ENCODE measurements at places on chromosomes 6 and 20.

- DNase-seq = no peak
These were observed 18.9 kb upstream of the KIF25 start for GRCh38 chr6:167978607-167979006.

DNA sequence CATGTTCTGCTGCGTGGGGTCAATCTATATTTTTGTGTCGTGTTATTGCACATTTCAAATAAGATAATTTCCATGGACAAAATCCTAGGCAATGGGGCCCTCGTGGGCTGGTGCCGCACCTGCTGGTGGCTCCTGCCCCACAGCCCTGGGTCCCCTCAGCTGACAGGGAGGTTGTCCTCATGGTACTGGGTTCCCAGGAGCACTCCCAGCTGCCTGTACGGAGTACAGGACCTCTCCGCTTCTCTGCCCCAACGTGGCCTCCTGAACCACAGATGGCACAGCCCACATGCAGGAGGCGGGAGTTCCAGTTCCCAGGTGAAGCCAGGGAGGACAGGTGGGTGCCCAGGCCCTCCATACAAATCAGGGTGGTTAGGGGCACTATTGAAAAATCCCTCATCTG lies 243.5 kb downstream of the SMOC2 start:
- no peak for DNase-seq

GRCh38 chr20:40471261-40471629 lies 217.8 kb downstream of the MAFB start:
- DNase-seq = no peak

DNA sequence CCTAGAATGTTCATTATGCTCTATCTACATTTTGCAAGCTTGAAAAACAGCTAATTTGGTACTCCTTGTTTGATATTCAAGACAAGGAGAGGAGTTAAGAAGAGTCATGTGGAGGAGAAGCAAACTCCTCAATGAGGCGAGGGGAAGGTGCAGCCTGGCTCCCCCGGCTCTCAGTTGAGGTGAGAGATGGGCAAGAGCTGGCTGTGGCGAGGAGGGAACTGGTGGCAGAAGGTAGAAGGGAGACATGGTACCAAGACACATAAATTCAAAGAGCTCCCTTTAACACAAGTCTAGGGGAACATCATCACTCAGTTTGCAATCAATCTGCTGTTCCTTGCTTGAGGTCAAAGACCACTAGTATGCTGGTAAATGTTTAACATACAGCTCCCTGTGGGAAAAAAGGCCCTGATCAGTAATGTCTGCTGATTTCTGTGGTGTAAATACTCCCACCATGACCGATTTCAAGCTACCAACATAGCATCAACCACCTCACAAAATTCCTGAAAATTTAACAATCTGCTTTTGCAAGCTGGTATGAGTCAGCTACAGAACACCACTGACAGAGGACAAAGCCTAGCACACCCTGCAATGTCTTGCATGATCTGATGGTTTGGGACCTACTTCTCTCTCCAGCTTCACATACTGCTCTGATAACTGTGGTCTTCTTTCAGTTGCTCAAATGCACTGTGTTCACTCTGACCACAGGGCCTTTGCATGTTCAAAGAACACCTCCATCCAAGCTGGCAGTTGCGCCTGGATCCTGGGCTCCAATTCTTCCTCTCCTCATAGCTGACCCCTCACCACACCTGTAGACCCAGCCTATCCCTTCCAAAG lies 516.3 kb upstream of the CHD6 start:
- DNase-seq = no peak

- peak; percentile 32 for DNase-seq
These were observed 988 bp downstream of the ECHDC1 start for GRCh38 chr6:127342296-127342945.

DNA sequence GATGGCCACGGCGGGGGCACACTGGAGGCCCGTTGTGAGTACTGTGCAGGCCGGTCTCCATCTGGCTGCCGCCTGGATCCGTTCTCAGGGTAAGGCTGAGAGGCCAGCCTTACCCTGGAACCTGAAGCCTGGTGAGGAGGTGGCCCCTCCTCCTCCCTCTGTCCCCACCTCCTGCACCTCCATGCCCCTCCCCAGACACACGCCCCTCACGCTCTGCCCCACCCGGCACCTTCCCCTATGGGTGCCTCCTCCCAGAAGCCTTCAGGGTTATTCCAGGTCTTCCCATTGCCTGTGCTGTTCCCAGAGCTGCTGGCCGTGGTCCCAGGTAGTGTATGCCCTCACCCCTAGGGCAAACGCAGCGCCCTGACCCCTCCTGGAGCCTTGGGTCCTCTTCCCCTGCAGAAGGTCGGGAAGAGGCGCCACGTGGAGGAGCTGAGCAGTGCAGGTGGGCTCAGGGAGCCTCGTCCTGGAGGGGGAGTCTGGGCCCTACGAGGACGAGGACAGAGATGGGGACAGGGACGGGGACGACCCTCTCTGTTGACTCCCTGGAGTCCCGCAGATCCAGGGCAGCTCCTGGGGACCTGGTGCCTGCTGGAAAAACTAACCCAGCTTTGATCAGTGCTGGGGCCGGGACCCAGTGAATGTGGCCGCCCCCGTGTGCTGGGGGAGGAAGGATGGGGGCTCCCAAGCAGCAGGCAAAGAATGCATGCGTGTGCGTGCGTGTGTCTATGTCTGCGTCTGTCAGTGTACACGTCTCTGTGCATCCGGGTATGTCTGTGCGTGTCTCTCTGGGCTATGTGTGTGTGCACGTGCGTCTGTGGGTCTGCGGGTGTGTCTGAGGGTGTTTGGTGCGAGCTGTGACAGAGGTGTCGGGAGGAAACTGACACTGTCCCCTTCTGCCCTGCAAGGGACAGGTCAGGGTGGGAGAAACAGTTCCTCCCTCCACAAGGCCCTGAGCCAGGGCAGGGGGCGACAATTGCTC lies 8.2 kb upstream of the HRH3 start:
- DNase-seq = no peak

DNA sequence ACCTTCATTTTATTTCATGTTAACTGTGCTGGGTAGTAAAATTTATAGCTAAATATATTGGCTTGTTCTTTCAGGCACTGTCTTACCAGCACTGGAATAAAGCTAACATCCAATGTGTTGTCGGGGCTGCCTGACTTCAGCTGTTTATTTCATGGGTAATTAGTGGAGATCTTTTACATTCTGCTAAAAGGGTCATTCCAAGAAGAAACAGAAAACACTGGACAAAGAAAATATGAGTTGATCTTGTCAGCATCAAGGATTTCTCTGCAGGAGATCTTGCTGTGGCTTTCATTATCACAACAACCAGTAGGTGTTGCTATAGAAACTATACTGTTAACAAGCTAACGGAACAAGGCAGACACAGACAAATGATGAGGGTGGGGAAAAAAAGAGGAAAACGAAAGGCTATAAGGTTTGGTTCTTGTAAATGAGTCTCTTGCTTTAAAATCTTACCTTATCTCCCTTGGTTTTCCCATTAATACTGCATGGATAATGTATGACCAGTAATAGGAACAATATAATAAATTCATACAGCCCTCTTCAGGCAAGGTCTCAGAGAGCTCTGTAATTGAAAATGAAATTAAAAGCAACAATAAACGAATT lies 206.8 kb downstream of the SIM1 start:
- DNase-seq = peak; percentile 82

DNA sequence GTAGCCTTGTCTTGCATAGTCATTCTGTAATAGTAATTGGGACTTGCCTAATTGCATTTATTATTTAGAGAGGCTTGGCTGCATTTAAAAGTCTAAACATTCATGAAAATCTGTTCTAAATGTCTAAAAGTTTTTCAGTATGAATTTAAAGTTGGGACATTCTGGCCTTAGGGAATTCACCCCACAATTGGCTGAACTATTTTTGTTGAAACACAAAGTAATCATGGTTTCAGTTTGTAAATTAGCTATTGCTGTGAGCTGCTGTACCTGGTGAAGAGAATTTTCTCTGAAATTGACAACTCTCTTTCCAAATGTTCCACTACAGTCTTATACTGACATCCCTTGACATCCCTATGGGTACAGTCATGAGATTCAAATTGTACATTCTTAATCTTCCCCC lies 253.0 kb downstream of the FARS2 start:
- no peak for DNase-seq

DNA sequence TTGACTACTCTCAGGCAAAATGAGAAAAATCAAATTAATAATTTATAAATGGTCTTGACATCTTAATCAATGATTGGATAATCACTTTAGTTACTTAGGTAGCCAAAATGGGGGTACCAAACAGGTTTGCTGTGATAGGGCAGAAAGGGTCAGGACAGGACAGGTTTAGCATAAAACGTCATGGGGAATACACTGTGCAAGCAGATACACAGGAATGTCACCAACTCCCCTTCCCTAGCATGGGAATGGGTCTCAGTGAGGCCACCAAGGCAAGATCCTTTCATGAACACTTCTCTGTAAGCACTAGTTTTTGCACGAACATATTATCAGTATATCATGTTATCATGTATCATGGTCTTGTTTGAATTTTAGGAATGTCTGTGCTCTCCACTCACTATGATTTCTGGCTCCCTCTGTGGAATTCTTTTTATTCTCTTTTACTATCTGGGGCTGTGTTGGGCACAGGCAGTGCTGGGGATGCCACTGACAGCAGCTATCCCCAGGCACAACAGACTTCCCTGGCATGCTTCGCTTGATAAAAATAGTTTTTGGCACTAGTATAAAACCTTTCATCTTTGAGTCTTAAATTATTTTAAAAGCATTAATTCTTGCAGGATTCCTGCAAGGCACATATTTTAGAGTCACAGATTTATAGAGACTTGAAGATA lies 18.3 kb downstream of the PTCHD4 start:
- no peak for DNase-seq

GRCh38 chr6:26044140-26045064 lies 42.8 kb upstream of the HFE start:
- no peak for DNase-seq

- no peak for DNase-seq
These were observed 45.1 kb upstream of the PNRC1 start for GRCh38 chr6:89035252-89036101.

DNA sequence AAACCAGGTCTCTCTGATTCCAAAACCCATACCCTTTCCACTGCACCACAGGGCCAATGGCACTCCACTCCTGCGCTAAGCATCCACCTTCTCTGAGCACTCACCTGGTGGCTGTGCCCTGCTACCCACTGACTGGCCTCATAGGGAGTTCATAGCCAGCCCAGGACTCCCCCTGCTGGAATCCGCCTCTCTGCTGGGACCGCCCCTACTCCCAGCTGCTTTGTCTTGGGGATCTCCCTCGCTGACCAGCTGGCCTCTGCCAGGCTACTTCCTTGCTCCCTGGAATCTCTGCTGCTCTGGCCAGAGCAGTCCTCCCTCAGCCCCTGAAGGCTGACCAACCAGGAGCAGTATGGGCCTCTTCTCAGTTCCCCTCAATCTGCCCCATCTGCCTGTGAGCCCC lies 129.7 kb downstream of the FAXC start:
- DNase-seq = no peak

DNA sequence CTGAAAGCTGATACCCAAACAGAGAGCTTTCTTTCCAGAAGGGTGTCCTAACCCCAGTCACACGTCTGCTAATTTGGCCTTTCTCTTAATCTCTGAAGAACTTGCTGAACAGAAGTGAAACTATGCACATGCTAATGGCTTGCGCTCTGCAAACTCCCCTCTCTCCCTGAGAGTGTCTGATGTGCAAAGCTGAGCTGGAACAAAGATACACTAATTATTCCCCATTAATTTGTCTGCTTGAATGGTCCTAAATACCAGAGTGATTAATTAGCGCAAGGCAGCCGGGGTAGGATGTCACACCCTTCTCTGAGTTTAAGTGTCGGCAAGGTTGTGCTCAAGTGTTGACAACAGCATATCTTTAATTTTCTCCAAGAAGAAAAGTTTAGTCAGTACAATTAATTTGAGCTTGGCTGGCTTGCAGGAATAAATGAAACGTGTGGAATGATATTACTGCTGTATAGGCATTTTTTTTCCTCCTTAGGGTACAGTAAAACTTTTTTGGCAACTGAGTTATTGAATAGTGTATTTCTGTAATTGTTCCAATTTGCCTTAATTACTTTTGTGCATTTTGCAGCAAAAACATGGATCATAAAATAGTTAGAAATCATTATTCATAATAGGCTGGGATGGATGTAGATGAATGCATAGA lies 715.9 kb upstream of the POU3F2 start:
- DNase-seq = no peak

DNA sequence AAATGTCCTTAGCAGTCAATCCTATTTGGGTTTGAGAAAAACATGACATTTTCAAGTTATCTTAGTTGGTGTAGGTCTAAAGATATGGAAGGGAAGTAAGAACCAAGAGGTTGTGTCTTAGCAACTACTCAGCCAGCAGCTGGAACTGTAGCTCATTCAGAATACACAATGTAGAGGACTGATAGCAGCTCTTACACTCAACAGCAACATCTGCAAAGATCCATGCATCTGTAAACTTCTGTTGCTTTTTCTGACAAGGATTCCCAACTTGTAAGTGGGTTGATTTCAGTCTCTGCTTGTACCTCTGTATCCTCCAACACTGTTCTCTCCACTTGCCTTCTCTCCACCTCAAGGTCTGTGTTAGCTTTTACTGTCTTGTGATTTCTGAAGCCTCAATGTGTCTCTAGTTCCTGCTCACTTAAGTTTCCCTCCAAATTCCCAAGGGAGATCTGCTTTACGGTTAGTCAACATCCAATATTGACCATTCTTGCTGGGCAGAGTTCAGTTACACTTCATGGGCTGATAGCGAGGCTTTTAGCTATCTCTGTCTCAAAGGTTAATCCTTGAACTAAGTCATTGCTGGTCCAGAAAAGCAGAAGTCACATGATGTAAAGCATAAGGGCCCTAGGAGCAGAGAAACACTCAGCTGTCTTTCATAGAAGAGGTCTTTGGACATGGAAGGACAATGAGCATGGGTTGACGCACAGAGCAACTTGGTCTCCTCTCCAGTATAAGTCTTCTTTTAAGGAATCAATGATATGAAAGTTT lies 71.6 kb upstream of the LGSN start:
- DNase-seq = no peak

DNA sequence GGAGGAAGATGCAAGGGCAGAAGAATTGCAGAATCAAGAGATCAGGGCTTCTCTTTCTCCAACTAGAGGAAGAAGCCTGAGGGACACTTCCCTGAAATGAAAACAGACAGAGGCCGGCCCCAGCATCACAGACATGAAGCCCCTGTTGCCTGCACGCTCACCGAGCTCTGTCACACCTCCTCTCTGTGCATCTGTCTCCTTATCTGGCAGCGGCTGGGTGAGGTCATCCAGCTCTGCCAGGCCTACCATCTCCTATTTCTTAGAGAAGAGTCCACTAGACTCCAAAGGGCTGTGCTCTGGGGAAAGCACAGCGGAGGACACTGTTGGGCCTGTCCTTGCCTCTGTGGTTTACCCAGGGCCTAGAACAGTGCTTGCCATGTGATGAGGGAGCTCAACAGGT lies 71.9 kb upstream of the MLN start:
- no peak for DNase-seq

DNA sequence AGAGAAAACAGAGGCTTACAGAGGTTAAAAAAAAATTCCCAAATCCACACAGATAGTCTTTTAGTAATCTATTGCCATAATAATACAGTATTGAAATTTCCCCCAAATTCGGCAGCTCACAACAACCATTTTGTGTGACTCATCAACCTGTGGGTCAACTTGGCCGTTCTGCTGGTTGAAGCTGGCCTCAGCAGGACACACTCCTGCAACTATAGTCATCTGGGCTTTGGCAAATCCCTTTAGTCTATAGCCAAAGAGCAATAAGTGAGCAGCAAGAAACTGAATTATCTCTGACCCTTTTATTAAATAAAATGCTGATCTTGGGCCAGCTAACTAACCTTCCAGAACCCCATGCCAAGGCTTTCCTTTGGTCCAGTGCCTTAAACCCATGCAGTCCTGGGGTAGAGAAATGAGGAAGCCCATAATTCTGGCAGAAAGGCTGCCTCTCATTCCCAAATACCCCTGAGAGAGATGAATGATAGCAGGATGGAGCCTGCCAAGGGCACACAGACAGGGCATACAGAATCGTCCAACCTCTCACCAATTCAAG lies 17.2 kb upstream of the SNAP25 start:
- DNase-seq = no peak

- peak; percentile 83 for DNase-seq
These were observed at the start of gene PM20D2 for GRCh38 chr6:89145956-89146717. Gene PM20D2 (plus strand): TSS chr6:89146055. CDS start chr6:89146145, 90 bp downstream.
